ENCODE measurements at places on chromosomes 3 and 15. TPM values are rescaled to one million over a fixed set of nuclear protein-coding genes. Genes with fewer than 3 reads are reported as not detected.

SLC6A1 gene
- not detected for polyA plus RNA-seq

DNA sequence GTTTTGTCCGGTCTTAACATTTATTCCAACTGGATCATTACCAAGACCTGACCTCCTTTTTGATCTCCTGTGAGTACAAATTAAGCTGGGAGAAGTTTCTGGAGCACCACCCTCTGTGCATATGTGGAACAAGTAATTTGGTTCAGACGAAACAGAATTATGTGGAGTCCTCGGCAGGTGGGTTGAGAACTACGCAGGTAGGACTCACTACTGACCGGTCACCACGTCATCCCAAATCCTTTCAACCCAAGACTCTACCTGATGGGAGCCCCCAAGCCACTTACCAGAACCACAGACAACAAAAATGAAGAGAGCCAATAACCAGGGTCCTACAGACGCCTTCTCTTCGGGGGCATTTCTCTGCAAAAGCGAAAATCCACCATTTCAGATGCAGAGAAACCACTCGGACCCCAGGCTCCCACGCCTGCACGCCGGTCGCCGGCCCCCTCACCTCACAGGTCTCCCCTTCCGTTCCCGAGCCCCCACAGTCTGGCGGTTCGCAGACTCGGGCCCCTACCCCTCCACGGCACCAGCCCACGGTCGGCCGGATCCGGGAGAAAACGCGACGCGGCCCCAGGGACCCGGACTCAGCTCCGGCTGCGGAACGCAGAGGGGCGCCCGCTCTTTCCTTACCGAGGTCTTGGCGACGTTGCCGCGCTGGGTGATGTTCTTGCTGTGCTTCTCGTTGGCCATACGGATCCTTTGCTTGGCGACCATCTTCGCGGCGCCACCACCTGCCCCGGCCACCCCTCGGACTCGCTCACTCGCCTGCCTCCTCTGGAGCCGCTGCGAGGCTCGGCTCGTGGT, 674 bp downstream of the SERP1 start:
- no peak for DNase-seq

- peak; percentile 94 for DNase-seq
These were observed at the start of gene SRPRB for GRCh38 chr3:133805702-133806475. TSS of gene SRPRB (plus strand) at chr3:133805815. CDS start at chr3:133805849, 34 bp downstream.

DNA sequence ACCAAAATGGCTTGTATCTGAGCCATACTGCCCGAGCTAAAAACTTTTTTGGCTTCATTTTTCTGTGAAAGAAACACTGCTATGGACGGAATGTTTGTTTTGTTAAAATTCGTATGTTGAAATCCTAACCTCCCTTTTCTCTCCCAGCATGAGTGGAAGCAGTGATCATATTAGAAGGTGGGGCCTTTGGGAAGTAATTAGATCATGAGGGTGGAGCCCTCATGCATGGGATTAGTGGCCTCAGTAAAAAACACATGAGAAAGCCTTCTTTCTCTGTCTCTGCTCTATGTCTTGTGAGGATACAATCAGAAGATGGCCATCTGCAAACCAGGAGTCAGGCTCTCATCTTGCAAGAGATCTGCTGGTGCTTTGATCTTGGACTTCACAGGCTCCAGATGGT, 7.4 kb upstream of the FNDC3B start:
- DNase-seq = no peak

- no peak for DNase-seq
These were observed 21.7 kb upstream of the HACD2 start for GRCh38 chr3:123606527-123606926.

DNA sequence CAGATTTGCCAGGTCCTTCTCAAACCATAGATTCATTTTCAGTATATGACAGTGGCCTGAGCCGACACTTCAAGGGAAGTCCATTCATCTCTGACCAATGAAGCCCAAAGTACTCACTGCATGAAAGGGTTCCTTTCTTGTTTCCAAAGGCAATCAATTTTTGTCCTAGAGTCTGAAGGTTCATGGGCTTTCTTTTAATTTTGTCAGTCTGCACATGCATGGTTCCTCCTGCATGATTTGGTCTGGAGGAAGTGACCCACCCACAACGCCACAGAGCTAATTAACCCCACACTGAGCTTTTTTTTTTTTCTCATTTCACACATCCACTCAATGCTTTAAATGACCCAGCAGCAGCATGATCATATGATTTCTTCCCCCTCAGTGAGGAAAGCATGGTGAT, 216.4 kb downstream of the TIGIT start:
- DNase-seq = no peak

- no peak for DNase-seq
These were observed 343.0 kb upstream of the THRB start for GRCh38 chr3:24837601-24838000.

MYNN gene
- polyA plus RNA-seq = 9.6 TPM

CISH gene
- polyA plus RNA-seq = 59.4 TPM

GOLGA8J gene
- not detected for polyA plus RNA-seq

- DNase-seq = no peak
These were observed 1014.1 kb upstream of the SEMA6D start for GRCh38 chr15:46703020-46703861.

ANKRD34C gene
- 0.11 TPM for polyA plus RNA-seq

DNA sequence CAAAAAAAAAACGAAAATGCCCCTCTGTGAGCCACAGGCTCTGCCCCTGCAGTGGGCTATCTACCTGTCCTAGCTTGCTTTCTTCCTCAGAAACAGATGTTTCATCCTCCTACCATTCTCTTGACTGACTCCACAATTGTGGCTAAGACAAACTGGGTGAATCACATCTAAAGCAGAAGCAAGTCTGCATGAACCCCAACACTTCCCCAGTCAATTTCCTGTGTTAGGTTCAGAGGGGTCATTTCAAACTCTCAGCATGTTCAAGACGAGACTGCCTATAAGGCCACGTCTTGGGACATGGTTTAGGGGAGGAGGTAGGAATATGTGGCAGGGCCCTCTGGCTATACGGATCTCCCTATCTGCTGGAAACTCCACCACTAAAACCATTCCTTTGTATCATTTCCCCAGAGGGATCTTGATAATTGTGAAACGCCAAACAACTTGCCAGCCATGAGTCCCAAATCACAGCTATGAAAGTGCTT, 28.6 kb upstream of the ANKDD1A start:
- no peak for DNase-seq

DNA sequence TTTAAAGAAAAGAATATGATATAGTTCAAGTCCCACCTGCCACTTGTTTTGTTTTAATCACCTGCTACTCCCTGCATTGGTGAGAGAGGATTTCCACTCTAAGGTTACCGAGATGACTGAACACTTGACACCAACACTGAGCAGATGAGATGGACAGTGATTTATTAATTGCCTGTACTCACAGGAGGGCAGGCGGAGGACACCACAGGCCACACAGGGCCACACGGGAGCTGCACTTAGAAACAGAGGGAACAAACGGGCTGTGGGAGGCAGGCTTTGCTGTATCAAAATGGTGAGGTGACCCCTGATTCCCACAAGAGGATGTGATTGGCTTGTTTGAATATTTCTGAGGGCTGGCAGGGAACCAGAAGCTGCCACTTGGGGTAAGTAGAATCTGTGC, 10.8 kb downstream of the MINAR1 start:
- peak; percentile 67 for DNase-seq

DNA sequence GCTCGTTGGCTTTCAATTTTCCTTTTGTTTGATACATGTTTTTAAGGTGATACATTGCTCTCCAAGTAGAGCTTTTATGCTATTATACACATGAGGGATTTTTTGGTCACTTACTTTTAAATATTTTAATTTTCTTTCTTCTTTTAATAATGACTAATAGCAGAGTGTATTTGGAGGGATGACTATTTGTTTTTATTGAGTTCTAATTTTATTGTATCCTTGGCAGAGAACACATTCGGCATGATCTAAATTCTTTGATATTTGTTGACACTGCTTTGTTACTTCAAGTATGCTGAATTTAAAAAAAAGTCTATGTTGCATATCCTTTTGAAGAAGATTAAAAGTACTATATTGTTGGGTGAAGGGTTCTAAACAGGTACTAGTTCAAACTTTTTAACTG, 149.9 kb upstream of the PDZRN3 start:
- no peak for DNase-seq

XCR1 gene
- not detected for polyA plus RNA-seq

B3GNT5 gene
- 2.4 TPM for polyA plus RNA-seq

DNA sequence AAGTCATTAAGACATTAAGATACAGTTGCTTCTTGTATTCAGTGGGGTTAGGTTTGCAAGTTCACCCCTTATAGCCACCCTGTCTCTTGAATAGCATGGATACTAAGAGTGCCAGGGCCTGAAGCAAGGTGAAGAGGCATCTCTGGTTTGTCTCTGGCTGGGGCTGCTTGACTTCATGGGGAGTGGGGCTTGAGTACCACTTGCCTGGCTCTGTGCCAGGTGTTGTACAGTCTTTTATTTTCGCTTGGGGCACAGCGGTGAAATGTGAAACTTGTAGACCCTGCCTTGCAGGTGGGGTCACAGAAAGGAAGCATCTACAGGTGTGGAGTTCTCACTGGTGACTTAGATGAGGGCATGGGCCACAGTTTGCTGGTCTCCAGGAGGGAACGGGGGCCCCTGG, 152.1 kb downstream of the PDE8A start:
- no peak for DNase-seq

PLA2G4B gene
- polyA plus RNA-seq = 4.8 TPM

CD47 gene
- 61.7 TPM for polyA plus RNA-seq

- DNase-seq = no peak
These were observed 20.5 kb downstream of the EPHB1 start for GRCh38 chr3:134815519-134815918.

GOLGA8G gene
- not detected for polyA plus RNA-seq

DNA sequence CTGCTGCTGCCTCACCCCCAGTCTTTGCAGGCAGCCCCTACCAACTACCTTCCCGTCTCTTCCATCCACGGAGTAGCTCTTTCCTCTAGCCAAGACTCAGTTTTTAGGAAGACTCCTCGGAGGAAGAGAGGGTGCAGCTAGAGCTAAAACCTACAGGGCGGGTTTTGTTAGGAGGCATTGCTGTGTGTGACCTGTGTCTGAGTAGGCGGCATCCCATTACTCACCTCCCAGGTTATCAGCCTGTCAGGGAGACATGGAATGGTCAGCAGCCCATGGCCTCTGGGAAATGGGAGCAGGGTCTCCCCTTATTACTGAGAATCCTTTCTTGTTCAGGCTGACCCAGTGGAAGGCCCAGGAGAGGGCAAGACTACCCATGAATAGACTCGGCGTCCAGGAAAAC, 43.8 kb upstream of the FGD5 start:
- peak; percentile 7 for DNase-seq

DNA sequence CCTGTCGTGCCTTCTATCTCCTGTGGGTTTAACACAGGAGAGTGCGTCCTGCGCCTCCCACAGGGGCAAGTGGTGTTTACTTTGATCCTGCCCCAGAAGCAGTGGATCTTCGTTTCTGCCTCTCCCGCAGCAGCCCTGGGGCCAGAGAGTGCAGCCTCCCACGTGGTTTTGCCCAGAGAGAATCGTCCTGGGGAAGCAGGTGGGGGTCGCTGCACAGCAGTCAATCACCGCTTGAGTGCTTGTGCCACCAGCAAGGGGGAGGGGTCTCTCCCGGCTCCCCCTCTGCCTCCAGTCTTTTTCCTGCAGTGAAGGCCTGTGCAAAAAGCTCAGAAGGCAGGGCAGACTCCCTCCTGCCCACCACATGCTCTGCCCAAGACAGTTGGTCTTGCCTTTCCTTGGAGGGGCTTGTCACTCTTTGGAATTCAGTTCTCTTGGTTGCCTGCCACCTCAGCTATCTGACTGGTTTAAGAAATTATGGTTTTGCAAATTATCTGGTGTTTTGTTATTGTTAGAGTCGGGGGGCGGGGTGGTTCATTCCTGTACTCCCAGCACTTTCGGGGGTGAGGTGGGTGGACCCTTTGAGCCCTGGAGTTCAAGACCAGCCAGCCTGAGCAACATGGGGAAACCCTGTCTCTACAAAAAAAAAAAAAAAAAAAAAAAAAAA, 26.9 kb downstream of the STOML1 start:
- peak; percentile 78 for DNase-seq

RGMA gene
- 4.4 TPM for polyA plus RNA-seq

GRCh38 chr15:90529011-90529370, 732 bp upstream of the CRTC3 start:
- no peak for DNase-seq

GRCh38 chr3:15858547-15859506, 61.0 kb upstream of the ANKRD28 start:
- peak; percentile 76 for DNase-seq

Measured in kidney (tissue), 22 donors.